Fibroblast of gingiva (primary cell): ENCODE measurements at places on chromosomes 3 and 15.

DNA sequence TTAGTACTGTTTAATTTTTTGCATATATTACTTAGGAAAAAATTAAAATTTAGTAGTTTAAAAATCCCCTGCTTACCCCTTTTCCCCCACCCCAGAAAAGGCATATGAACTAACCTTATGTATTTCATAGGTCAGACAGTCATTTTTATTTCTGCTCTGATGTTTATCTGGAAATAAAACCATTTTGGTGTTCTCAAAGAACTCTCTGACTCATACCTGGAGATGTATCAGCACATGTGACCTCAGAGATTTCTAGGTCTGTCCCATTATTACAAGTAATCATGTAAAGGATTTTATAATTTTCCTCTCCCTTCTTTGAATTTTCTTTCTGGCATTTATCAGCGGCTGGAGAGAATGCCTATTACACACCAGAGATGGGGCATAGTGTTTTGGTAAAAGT is 14.1 kb upstream of the CCR8 start:
- DNase-seq: no peak

DNA sequence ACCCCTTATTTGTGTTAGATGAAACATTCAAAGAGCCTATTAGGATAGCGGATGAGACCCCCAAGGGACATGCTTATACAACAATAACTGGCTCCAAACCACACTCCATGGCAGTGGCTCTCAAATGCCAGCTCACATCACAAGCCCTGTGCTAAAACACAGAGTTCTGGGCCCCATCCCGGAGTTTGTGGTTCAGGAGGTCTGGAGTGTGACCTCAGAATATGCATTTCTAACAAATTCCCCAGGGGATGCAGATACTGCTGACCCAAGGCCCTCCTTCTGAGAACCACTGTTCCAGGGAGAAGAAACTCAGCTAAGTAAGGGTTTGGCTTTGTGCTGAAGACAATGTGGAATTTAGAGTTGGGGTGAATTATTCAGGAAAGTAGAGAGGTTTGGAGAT is 3.6 kb downstream of the CCRL2 start:
- DNase-seq: peak; percentile 24

DNA sequence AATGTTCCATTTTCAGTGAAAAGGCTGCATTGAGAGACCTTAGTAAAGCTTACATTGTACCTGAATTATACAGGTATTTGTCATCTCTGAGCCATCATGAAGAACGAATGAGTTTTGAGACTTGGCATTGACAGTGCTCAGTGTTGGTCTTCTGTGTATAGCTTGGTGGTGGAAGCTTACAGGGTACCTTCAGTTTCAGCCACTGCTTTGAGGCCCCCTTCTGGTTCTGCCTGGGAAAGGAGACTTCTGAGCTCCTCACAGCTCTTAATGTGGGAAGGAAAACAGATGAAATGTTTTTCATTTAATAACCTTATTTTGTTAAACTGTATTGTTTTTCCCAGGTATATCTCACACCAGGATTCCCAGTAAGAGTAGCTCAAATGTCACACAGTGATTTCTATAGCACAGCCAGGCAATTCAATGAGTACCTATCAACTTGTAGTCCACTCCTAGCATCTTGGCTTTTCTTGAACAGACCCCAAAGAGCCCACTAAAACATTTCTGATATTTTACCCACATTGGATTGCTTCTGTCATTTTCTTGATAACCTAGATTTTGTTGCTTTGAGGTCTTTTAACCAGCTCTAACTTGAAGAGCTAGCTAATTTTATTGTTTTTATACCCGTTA is 5.6 kb downstream of the SERPINI1 start:
- peak; percentile 27 for DNase-seq

DNA sequence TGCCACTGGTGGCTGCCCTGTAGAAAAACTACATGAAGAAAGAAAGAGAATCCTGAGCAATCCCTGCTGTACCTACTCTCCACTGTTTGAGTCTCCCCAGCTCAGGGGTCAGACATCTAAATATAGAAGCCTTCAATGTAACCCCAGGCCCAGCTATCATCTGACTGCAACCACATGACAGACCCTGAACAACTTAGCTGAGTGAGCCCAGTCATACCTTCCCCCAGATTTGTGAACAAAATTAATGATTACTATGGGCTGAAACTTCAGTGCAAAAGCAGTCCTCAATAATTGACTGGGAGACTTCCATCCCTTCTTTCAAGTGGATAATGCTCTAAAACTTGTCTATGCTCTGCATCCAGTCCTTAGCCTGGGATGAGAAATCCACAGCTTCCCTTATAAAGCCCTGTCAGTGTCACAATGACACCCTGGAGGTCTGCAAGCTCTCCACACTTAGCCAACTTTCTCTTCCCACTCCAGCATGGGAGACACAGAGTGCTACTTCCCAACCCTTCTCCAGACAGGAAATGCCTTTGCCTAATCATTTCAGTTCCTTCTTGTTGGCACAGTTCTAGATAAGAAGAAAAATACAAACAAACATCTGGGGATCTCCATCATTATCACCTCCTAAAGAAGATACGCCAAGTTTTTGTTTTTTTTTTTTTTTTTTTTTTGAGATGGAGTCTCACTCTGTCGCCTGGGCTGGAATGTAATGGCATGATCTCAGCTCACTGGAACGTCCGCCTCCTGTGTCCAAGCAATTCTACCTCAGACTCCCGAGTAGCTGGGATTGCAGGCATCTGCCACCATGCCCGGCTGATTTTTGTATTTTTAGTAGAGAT is 198.5 kb upstream of the GADL1 start:
- peak; percentile 50 for DNase-seq

DNA sequence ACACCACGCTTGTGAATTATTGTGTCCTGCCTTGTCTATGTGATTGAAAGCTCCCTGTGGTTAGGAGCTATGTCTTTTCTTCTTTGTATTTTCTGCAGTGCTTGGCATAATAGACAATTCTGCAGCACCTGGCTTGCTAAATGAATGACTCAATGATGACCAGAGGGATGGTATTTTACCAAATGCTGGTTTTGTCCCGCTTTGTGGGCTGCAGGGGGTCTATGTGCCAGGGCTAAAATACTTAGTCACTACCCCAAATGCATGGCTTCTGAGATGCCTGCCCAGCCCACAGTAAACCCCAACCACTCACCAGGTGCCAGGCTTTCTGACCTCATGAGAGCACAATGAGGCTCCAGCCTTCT is 50.9 kb downstream of the BOC start:
- DNase-seq: no peak

DNA sequence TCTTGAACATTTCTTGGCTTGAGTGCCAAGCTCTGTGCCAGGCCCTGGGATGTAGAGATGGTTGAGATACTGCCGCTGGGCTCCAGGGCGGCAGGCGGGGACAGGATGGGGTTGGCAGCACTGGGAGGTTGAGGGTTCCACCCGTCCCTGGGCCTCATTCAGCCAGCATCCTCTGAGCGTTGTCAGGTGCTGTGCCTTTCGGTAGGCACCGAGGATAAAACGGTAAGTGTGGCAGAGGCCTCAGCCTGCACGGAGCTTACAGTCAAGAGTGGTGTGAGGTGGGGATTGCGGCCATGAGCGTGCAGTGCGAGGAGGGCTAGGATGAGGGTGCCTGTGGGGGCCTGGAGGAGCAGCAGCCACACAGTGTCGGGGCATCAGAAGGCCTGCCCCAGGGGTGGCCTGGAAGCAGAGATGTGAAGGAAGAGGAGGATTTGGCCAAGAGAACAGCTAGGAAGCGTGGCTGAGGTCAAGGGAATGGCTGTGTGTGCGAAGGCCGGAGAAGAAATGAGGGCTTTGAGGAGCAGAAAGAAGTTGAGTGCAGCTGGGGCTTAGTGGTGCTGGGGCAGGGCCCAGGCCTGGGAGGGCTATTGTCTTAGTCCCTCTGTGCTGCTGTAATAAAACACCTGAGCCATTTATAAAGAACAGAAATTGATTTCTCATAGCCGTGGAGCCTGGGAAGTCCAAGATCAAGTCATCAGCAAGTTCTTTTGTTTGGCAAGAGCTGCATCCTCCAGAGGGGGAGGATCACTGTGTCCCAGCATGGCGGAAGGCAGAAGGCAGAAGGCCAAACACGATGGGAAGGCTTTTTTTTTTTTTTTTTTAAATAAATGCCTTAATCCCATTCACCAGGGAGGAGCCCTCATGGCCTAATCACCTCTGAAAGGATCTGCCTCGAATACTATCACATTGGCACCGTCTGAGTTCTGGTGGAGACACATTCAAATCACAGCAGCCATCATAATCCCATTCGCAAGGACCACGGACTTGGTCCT is 22.7 kb downstream of the CORO2B start:
- DNase-seq: peak; percentile 29

DNA sequence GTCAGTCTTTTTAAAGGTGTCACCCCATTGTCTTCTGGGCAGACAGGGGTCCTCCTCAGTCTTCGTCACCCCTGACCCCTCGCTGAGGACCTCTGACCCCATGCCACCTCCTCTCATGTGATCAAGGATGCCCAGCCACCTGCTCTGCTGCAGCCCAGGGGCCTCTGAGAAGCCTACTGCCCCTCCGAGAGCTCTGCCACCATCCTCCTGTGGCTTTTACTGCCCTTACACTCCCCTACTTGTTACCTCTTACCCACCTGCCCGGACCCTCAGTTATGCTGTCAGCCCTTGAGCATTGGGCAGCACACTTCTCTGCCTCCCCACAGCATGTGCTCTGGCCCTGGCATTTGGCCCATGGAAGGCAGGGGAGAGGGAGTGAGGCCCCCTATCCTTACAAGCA is 123.2 kb downstream of the LRRK1 start:
- no peak for DNase-seq
